Pancreas (tissue), 10 donors: ENCODE measurements at places on chromosomes 1 and 21. TPM values are rescaled to one million over a fixed set of nuclear protein-coding genes. Genes with fewer than 3 reads are reported as not detected.
A peak's percentile ranks its signal among the peaks of the same experiment; 100 is the strongest.

Gene KISS1
- total RNA-seq: not detected

DNA sequence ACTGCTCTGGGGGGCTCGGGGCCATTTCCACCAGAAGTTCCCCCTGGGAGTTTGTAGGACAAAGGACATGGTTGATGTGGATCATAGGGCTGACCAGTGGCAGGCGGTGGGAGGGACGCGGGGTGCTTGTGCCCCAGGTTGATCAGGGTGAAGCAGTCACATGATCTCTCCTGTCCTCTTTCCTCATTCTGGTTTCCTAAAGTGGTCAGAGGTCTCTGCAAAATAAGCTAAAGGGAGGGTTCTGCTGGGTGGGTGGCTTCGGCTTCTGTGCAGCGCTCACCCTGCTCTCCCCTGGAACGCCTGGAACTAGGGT lies 9.2 kb downstream of the PDXK start:
- H3K27ac ChIP-seq: peak overlapping the region; percentile 78
- H3K4me3 ChIP-seq: peak overlapping the region; percentile 23
- H3K36me3 ChIP-seq: no peaks in the 10 kb centered on the region
- no peaks in the 10 kb centered on the region for H3K27me3 ChIP-seq
- no peak for DNase-seq

GRCh38 chr1:2350911-2351655 lies 40.3 kb downstream of the MORN1 start:
- H3K4me3 ChIP-seq: no peak overlapping the region
- no peak overlapping the region for H3K27ac ChIP-seq
- no peaks in the 10 kb centered on the region for H3K4me1 ChIP-seq

DNA sequence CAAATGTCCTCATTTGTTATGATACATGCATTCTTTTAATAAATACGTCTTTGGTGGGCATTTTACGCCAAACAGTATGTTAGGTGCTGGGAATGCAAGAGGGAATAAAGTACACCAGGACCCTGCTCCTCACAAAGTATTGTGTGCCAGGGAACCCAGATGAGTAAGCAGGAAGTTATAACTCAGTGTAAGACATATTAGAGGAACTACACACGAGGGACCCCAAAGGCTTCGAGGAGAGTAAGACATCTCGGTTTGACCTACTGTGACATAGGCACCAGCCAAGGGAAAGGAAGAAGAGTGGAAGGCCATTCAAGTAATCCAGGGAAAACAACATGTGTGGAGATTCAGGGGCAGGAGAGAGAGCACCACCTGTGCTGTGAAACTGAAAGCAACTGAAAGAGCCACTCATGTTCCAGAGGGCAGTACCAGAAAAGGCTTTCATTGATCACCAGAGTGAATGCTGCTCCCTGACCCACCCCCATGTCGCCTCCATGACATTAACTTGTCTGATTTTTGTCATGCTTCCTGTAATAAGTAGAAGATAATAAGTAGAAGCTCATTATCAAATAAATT lies 542.5 kb upstream of the PKN2 start:
- H3K27me3 ChIP-seq: no peaks in the 10 kb centered on the region
- no peak overlapping the region for H3K27ac ChIP-seq
- no peak overlapping the region for H3K4me3 ChIP-seq

DNA sequence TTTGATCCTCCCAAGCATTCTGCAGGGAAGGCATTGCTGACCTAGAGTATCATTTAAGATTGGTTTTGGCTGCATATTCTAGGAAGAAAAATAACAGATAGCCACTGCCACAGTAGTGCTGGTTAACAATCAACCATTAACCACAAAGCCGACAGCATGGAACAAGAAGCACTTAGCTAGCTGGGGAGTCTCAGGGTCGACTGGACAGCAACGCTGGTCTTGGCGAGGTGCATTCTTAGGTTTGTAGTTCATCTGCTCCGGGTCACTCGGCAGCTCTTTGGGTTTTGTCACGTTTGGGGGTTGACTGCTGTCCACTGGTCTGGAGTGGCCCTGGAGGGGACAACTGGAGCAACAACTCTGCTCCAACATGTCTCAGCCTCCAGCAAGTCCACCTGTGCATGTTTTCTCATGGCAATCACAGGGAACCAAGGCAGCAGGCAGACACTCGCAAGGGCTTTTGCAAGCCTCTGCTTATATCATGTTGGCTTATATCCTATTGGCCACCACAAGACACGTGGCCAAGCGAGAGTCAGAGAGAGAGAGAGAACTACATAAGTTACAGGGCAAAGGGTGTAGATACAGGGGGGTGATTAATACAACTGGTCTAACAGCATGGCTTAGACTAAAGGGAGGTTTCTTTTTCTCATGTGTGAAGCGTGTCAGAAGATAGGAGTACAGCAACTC lies 99.5 kb downstream of the LACTBL1 start:
- no peak overlapping the region for H3K4me3 ChIP-seq
- no peak for DNase-seq
- H3K27ac ChIP-seq: no peak overlapping the region
- H3K4me1 ChIP-seq: no peaks in the 10 kb centered on the region
- H3K36me3 ChIP-seq: no peaks in the 10 kb centered on the region

Gene BSND
- not detected for total RNA-seq

- H3K4me3 ChIP-seq: no peak overlapping the region
- H3K27ac ChIP-seq: no peak overlapping the region
- no peaks in the 10 kb centered on the region for H3K27me3 ChIP-seq
- no peak for DNase-seq
- no peaks in the 10 kb centered on the region for H3K36me3 ChIP-seq
- H3K4me1 ChIP-seq: peaks cover 9% of the 10 kb centered on the region
These were observed 8.2 kb upstream of the C1orf141 start for GRCh38 chr1:67142931-67143330.
